ENCODE measurements at places on chromosomes 7 and 10.

DNA sequence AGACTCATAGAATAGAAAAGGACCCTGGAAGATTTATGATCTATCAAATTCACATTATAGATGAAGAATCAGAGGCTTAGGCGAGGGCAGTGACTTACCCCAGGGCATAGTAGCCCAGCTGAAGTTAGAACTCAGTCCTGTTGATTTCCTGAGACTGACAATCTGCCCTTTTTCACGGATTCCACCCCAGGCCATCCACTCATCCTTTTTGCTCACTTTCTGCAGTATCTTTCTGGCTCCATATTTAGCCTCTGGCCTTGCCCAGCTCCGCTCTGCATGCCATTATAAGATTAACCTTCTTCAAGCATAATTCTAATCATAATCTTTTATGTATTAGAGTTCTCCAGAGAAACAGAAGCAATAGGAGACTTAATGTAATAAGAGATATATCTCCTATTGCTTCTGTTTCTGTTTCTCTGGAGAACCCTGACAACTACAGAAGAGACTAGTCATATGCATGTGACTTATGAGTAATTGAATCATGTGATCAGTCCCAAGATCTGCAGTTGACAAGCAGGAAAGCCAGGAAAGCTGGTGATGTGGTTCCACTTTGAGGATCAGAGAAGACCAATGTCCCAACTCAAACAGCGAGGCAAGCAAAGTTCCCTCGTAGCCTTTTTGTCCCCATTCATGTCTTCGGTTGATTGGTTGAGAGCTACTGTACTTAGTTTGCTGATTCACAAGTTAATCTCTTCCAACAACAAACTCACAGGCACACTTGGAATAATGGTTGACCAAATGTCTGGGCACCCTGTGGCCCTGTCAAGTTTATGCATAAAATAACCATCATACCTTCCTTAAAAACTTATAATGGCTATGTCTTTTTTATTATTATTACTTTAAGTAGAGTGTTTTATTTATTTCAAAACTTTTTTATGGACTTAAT lies 412.1 kb downstream of the SUGCT start:
- no peak for DNase-seq

DNA sequence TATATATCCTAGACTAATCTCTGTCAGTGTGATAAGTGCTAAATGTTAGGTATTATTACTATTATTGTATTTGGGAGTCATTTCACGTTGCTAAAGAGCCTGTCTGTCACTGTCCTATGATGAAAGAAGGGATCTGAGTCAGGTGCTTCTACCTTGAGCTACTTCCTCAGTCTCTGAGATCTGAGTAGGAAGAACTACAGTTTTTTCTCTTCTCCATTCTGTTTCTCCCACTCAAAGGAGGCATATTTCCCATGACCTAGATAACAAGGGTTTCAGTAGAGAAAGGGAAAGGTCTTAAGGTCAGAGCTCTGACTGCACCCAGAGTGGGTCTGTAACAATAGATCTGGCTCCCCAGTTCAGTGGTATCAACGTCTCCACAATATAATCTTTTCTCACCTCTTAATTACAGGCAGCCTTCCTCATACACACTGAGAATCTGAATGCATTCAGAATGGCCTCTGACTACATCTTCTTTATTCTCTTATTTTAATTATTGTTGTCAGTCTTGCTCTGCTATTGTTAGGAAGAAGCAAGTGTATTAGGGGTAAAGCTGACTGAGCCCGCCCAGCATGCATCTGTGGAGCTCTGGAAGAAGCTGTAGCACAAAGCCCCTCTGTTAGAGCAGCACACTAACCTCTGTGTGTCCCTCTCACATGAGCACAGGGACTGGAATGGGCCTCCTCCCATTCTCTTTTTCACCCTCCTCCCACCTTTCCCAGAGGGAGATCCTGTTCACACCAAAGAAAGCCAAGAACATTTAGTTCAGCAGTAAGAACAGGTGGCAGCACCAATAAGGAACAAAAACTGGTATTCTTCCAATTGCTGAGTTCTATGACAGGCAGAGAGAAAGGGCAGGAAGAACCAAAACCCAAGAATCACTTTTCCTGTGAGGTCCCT lies 38.1 kb downstream of the USP54 start:
- DNase-seq = no peak

GRCh38 chr10:10813656-10814055 lies 204.0 kb upstream of the CELF2 start:
- no peak for DNase-seq

DNA sequence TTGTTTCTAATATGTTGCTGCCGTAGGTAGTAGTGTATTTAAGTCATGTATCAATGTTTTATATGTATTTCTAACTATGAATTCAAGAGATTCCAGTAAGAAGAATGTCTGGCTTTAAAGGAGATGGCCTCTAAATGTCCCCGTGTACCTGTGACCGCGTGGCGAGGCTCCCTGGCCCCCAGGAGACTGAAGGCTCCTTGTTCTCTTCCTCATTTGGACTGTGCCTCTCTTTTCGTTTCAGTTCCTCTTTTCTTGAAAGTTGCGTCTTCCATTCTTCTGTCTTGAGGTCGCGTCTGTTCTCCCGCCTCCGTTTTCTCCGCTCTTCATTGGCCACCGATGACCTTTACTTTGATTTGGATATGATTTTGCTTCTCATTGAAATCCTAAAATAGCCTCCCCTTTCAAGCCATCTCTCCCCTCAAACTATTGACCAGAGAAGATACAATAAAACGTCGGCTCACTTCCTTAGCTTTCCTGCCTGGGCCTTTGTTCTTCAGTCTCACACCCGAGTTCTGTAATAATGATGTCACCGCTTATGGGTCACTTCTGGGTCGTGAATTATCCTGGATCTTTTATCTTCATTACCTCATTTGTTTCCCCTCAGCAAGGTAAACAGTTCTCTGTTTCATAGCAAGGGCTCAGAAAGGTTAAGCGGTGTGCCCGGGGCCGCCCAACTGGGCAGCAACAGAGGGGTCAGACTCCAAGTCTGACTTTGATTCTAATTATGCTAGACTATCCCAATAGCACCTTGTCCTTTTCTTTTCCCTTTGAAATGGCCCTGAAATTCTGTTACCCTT lies 28.7 kb downstream of the WIPI2 start:
- no peak for DNase-seq

DNA sequence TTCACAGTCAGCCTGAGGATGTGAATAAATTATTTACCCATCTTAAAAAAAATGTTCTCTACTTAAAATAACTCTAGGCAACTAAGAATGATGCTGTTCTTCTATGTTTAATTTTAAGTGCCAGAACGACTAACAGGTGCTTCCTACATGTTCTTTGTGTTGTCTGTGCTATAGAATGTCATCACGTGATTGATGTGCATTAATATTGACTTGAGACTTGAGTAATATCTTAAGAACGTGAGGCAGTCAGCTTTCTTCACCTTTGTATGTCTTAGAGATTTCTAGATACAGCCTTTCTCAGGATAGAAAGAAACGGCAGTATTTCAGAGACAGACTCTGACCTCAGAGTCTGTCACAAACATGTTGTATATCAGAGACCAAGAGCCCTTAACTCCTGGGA lies 274.6 kb downstream of the KCND2 start:
- no peak for DNase-seq

- no peak for DNase-seq
These were observed 62.1 kb downstream of the ZMIZ1 start for GRCh38 chr10:79130846-79131245.

GRCh38 chr7:77802557-77803405 lies 4.2 kb downstream of the PHTF2 start:
- DNase-seq = no peak

GRCh38 chr7:12699299-12699698 lies 11.9 kb downstream of the ARL4A start:
- DNase-seq = no peak
